ENCODE measurements at places on chromosomes 12 and 14. TPM values are rescaled to one million over a fixed set of nuclear protein-coding genes. Genes with fewer than 3 reads are reported as not detected.

Gene ARHGAP9
- total RNA-seq: 0.38 TPM

Gene CD163
- total RNA-seq: under 0.01 TPM

Gene MSI1
- total RNA-seq: not detected

Gene RIMBP2
- total RNA-seq: under 0.01 TPM

Gene CYP46A1
- total RNA-seq: 0.56 TPM

Gene NPAS3
- under 0.01 TPM for total RNA-seq

Gene ATL1
- 8.5 TPM for total RNA-seq

Gene DEPDC4
- total RNA-seq: 1.7 TPM
